ENCODE measurements at places on chromosomes 6 and 20.

GRCh38 chr20:41095110-41095969 is 42.0 kb upstream of the PLCG1 start:
- peak; percentile 18 for DNase-seq

GRCh38 chr6:166738386-166739116 is 111.5 kb upstream of the RPS6KA2 start:
- DNase-seq: no peak

GRCh38 chr6:36642913-36643817 is 35.3 kb upstream of the CDKN1A start:
- no peak for DNase-seq

DNA sequence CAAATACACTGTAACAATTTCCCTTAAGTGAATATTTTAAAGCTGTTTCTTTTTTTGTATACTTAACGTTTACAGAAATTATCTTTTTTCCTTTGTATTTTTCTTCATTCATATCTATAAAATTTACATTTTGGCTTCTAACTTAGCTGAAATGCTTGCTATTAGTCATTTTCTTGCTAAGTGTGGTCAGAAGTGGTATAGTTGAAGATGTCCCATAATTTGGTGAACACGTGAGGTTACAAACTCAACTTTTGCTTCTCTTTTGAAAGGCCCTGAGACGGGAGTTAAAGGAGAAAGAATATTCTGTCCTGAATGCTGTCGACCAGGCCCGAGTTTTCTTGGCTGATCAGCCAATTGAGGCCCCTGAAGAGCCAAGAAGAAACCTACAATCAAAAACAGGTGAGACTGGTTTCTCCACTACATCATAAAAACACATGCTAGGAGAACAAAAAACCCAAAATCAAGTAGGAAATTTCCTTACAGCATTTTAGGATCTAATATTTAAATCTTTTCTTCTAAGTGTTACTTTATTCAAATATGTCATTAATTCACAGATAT is 445.0 kb downstream of the UTRN start:
- DNase-seq: no peak

GRCh38 chr6:44775121-44775520 is 387.6 kb downstream of the CDC5L start:
- no peak for DNase-seq

DNA sequence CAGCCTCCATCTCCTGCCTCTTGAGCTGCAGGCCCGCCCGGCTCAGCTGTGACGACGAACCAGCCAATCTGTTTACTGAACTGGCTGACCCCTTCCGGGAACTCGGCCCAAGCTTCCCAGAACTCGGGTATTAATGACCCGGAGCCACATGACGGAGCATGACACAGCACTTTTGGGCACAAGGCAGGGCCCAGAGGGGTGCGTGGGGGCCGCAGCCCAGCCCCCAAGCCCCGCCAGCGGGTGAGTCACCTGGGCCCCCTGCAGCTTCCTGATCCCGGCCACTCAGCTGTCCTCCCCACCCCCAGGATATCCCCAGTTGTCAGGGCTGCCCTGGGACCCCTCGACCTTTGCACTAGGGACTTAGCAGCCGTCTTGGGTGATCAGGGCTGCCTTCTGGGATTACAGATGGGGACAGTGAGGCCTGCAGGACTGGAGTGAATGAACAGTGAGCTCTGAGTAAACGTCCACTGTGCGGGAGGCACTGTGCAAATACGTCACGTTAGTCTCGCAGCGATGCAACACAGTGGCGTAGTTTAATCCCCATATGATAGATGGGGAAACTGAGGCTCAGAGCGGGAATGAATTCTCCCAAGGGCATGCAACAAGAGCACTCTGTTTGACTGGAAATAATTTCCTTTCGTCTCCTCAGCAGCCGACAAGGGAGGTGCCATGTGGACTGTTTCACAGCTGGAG is 102.1 kb downstream of the CEBPB start:
- no peak for DNase-seq

All from stimulated activated CD4-positive, alpha-beta T cell treated with anti-CD3 and anti-CD28 coated beads, Interleukin-15, amount 100 ng/mL, for 1 hour (primary cell).